KBM-7 (cell line): ENCODE measurements at places on chromosomes 6 and 20.
A peak's percentile ranks its signal among the peaks of the same experiment; 100 is the strongest.

- DNase-seq: no peak
Observed at GRCh38 chr6:149935246-149935645, 6.6 kb upstream of the ULBP2 start.

- DNase-seq: no peak
Observed at GRCh38 chr6:37056439-37057127, 51.1 kb downstream of the FGD2 start.

- DNase-seq: no peak
Observed at GRCh38 chr6:128036808-128037570, 136.1 kb upstream of the THEMIS start.

- DNase-seq: no peak
Observed at GRCh38 chr6:118408863-118409262, 139.2 kb upstream of the PLN start.

- DNase-seq: no peak
Observed at GRCh38 chr6:33993091-33993490, 152.8 kb downstream of the GRM4 start.

DNA sequence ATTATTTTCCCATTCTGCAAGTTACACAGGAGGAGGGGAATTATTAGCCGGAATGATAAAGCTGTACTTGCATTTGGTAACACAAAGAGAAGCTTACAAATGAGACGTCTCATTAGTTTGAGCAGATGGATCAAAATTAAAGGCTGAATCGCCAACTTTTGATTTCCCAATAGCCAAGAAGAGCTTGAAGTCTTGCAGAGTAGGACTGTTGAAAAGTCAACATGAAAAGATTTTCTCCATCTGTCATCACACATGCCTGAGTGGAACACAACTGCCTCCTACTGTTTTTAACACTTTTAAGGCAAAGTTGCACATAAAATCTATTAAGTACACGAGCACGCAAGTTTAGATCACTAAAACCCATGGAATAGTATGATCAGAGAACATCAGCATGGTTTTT lies 176.2 kb downstream of the ASCC3 start:
- no peak for DNase-seq

GRCh38 chr6:52417675-52418111 lies 2.4 kb upstream of the EFHC1 start:
- DNase-seq: no peak

GRCh38 chr20:18645196-18645745 lies 57.4 kb downstream of the DTD1 start:
- no peak for DNase-seq

DNA sequence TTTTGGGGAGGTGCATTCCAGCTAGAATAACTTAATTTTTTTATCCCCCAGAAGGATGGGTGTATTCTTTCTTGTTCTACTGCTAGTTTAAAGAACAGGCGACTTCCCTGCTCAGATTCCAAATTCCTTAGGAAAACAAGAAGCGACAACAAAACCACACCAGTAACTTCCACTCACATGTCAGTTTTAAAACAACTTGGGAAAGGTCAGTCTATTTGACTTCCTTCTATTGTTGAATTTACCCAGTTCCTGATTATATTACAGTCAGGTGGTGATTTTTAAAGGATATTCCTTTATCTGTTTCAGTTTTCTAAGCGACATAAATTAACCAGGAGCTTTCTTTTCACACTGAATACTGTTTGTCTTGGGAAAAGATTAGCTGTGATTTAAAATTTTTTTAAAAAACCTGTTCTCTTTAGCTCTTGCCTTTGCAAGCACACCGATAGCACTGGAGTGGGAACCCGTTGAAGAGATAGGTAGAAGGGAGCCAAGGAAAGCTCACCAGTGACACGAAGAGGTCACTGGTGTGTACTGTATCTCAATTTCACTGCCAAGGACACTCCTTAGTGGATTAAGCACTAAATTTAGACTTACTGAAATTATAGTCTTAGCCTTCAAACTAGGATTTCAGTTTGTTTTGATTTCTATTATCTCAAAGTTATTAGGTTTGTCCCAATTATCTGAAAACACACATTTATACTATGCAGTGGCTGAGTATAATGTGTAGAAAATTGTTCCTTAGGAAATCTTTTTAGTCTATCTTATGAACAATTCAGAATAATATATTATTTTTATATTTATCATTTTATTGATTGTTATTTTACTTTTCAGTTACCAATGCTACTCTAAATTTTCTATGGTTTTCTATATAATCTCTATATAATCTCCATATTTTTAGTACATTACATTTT lies 22.3 kb downstream of the MARCKS start:
- DNase-seq: peak; percentile 81

DNA sequence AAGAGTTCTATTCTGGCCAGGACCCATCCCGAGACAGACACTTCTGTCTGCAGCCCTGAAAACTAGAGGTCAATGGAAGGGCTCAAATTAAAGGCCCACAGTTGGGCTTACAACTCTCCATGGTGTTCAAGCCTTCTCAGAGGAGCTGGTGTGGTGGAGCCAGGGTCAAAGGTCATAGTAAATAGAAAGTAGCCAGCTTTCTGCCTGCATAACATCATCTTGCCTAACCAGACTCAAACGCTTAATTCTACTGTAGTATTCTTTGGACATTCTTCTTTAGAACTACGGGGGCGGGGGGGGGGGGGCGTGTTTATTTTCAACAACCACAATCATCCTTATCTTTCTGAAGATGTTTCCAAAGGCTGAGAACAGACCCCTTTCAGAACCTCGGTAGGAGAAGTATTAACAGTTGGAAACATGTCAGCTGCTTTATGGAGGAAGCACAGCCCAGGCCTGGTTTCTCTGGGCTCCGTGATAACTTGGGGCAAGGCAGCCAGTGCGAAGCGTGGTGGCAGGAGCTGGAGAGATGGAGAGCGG lies 1.5 kb upstream of the RREB1 start:
- DNase-seq: no peak

DNA sequence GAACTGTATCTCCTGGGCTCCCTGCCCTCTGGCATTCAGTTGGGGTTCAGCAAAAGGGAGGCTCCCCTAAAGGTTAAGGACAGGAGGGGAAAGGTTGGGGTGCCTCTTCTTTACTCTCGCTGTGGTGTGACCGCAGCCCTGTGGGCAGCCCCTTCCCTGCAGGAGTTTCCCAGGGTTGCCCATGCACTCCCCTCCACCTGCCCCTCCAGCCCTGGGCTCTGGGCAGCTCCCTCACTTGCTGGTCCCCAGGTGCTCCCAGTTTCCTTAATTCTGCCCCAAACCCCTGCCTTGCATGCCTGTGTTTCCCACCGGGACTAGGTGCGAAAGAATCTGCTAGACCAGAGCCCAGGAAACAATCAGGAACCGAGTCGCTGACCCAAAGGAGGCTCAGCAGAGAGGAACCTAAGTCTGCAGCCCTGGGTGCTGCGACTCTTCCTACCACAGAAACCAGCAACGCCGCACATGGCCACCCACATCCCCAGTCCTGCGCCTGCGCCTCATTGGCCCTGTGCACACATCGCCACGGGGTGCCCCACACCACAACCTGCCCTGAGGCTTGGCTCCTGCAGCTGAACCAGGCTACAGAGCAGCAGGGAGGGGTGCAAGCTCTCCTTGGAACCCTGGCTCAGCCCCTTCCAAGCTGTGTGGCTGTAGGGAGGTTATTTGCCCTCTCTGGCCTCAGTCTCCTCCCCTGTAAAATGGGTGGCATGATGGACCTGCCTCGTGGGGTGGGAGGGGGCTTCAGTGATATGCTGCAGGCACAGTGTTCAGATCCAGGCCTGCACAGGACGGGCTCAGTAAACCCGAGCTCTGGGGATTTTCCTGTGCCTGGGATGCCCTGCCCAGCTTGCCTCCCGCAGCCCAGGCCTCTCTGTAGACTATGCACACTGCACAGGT lies 487.6 kb downstream of the PREX1 start:
- no peak for DNase-seq

GRCh38 chr6:24140591-24140990 lies 14.6 kb downstream of the NRSN1 start:
- DNase-seq: no peak

DNA sequence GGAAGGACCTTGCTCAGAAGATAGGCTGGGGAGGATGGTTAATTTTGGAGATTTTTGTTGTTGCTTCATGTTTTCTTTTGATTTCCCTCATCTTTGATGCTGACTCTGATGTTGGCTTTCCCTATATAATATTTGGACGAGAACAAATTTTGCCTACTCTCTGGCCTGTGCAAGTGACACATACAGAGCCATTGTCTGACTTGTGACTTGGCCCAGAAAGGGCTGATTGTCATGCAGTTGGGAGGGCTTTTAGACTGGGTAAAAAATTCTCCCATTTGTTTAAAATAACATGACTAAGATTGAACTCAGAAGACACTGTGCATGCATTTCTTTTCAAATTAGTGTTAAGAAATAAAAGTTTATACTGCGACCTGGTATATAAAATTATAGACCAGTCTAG lies 98.6 kb upstream of the SUPT3H start:
- DNase-seq: no peak

DNA sequence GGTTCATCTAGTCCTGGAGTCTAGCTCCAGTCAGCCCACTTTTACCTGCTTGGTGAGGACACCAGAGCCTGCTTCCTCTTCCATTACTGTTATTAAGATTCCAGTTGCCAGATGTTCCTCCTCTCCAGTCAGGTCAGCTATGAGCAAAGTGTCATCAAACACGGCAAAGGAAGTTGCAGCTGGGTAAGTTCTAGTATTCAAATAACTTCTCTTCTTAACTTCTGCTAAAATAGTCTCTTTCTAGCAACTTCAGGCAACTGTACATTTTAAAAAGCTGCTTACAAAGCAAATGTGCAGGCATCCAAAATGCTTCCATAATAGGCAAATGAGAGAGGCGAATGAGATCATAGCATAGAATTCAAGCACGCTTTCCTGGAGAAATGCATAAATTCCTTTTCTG lies 18.4 kb upstream of the MRPS18A start:
- DNase-seq: peak; percentile 62

DNA sequence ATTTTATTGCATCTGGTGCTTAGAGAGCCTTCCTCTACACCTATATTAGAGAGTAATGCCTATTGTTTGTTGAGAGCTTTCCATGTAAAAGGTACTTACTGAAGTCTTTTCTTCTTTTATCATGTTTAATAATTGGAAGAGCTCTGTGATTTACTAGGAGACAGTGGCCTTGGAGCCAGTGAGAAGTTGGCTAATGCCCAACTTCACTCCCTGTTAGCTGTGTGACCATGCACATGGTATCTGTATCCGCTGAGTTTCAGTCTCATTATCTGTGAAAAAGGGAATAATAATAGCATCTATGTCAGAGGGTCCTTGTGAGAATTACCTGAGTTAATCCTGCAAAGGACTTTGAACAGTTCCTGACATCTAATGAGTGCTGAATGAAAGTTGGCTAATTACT lies 105.0 kb downstream of the CD109 start:
- DNase-seq: no peak

DNA sequence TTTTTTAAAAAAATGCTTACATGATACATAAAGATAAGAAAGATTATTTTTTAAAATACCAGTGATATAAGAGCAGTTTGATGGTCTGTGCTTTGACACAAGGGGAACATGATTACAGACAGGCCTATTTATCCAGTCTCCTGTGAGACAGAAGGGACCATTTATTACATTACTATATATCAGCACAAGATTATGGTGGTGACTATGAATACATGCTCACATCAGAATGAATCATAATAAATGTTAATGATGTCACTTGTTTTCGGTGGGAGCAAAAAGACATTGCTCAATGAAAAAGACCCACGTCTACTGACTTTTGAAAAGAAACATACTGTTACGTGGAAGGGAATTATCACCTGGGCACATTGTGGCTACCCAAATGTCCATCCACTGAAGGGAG lies 455.1 kb downstream of the CDC5L start:
- DNase-seq: no peak

DNA sequence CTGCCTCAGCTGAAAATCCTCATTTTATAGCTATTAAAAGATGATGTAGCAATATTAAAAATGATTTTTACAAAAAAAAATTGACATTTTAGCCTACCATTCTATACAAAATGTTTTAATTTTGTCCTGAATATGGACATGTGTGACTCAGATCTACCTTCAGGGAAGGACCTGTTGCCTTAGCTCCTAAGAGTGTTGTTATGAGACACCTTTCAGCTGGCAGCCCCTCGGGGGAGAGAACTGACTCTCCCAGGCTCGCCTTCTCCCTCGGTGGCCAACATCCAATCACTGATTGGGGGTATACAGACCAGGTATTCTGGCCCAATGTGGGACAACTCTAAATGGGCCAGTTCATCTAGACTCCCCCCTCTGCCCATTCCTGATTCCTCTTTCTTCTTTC lies 32.5 kb upstream of the MRAP2 start:
- no peak for DNase-seq

- DNase-seq: no peak
Observed at GRCh38 chr20:24980291-24981053, 12.1 kb downstream of the APMAP start.

GRCh38 chr20:61570646-61571195 lies 318.7 kb downstream of the CDH4 start:
- DNase-seq: no peak
